ENCODE measurements at places on chromosomes 2 and 18.

DNA sequence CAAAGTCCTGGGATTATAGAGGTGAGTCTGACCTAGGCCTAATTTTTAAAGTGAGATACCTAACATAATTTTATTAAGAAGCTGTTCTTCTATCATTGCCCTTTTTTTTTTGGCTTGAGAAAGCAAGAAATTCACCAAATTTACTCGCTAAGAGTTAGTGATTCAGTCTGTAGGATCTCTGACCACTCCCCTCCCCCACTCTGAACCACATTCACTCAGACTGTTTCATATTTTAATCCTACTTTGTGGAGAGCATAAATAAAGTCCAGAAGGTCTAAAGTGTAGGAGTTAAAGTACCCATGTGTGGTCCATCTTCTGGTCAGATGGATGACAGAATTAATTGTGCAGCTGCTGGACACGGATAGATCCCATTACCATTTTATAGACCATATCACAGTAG, 115.8 kb upstream of the MGAT5 start:
- DNase-seq: no peak

DNA sequence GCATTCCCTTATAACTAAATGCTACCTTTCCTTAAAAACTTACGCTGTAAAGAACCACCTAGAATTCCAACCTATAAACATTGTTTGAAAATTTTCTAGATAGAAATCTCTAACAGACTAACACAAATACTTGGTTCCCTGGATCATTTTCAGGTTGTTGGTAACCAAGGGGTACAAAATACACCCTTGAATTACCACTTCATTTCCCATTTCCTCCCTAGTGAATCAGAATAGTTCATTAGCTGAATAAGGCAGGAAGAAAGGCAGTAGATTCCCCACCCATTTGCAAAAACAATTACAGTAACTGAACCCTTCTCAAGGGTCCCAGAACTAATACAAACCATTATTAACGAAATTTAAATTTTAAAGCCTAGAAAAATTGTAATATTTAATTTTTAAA, 5.5 kb downstream of the MEX3C start:
- no peak for DNase-seq

DNA sequence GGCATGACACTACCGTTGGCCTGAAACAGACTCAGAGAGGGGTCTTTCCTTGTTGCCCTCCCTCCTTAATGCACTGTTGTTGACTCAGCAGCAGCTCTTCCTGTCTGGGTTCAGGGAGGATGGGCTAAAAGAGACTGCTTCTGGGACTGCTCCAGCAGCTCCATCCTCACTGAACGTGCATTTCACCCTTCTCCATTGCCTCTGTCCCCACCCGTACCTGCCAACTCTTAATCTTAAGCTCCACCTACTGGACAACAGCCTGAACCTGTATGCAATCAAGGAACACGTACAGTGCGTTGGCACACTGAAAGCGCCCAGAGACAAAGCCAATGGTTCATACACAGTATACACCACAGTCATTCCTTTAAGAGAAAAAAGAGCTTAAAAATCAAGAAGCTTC, 230.8 kb upstream of the RAB6C start:
- no peak for DNase-seq

DNA sequence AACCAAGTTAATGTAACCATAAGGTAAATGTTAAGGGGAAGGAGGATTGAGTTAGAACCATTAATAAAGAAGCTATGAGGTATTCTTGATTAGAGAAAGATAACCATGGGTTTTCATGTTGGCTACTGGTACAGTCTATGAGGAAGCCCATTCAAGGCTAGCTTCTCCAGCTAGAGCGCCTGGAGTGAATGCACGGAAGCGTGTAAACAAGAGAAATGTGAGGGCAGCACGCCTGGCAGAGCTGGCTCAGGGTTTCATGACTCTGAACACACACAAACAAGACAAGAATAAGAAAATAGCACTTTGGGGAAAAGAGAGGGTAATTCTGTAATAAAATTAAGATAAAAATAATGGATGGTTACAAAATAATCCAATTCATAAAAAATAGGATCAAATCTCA, 255.3 kb downstream of the PDE11A start:
- no peak for DNase-seq

DNA sequence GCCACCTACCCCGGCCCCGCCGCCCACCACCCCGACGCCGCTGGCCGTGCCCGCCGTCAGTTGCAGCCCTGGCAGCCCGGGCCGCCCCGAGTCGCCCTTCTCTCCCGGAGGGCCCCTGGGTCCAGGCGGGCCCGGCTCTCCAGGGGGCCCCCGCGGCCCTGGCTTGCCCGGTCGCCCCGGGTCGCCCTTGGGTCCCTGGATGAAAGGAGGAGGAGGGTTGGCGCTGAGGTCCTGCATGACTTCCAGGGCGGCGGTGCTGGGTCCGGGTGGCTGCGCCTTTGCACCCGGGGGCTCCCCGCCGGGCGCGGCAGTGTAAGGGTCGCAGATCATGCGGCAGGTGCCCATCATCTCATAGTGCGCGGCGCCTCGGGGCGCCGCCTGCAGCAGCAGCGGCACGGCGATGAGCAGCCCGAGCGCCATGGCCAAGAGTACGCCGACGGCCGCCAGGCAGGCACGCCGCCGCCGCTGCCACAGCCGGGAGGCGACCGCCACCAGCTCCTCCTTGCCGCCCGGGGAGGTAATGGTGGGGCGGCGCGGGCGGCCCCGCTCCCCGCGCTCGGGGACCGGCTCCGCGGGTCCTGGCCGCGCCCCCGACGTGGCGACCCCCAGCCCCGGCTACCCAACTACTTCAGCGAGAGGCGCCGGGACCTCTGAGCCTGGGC, 570 bp downstream of the C1QL2 start:
- no peak for DNase-seq

DNA sequence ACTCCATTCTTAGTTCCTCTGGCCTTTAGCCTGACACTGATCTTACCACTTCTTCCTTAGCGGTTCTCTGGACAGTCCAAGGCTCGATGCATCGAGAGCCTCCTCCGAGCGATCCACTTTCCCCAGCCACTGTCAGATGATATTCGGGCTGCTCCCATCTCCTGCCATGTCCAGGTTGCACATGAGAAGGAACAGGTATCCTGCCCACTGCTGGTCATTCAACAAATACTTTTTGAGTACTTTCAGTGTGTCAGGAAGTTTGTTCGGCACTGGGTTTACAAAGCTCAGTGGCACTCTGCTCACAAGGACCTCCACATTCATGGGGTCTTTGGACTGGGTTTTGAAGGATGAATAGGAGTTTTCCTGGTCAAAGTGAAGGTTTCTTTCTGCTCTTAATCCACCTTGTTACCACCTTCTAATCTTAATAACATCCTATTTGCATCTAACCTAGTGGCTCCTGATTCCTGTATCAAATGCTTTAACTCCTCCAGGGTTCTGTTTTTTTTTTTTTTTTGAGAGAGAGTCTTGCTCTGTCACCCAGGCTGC, 25.8 kb downstream of the GCKR start:
- DNase-seq: no peak
